ENCODE measurements at places on chromosomes 11 and 22.
A peak's percentile ranks its signal among the peaks of the same experiment; 100 is the strongest.

GRCh38 chr11:35484435-35484834, 41.0 kb downstream of the PAMR1 start:
- peak; percentile 91 for DNase-seq

DNA sequence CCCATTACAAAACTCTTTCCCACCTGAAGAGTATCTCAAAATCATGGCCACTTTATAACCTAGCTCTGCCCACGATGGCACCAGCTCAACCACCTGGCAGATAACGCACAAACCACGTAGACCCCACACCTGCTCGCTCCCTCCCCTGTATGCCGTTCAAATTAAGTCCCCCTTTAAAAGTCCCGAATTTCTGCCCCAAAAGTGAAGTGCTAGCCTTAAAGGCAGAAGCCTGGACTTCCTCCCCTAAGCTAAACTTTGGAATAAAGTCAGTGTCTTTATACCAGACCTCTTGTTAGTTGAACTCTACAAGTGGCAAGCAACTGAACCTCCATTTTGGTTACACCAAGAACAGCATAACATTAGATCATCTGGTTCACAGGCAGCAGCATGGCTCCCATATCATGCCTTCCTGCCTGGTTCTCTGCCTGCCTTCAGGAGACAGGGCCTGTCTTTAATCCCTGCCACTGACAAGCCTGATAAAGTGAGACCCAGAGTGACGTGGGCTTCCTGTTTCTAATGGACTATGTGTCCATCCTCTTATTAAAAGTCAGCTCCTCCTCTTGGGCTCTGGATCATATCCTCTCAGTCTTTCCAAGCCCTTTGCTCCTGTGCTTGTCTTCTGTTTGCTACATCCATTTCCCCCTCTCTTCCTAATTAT, 32.6 kb upstream of the NNMT start:
- DNase-seq = no peak

DNA sequence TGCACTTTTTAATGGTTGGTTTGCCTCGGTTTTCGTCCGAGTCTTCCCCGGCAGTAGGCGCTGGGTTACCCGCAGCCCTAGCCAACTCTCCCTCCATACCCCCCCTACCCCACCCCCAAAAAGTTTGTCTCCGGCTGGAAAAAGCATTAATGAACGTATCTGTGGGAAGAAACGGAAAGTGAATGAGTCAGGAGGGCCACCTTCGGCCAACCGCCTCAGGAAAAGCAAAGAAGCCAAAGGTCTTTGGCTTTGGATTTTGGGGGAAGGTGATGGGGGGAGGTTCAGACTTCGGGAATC, 508 bp upstream of the FLI1 start:
- DNase-seq = peak; percentile 37

DNA sequence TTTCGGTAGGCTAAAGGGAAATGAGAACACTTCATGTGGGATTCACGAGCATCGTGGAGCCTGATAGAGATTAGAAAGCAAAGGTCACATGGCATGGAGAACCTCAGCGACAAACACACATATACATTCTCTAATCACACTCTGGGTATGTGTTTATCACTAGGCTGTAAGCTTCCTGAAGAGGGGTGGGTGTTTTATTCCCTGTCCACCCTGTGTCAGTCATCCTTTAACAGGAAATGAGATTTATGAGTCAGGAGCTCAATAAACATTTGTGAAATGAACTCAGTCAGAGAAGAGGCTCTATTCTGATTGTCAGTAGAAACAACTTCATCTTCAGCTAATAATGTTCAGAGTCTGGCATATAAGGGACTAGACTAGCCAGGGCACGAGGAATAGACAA, 71.7 kb upstream of the EIF3M start:
- no peak for DNase-seq

DNA sequence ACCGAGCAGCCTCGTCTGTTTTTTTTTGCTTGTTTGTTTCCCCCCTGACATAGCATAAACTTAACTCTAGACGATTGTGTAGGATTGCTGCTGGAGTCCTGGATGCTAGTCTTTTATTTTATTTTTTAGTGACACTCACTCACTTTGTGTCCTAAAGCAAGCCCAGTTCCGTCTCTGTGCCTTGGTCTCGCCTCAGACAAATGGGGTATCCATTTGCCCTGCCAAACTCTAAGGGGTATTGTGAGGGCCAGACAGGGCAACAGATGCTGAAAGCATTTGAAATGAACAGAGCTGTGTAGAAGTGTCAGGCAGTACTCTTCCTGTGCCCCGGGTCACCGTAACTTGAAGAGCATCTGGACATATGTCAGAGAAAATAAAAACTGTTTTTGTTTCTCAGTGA, 34.8 kb upstream of the DKK3 start:
- no peak for DNase-seq

DNA sequence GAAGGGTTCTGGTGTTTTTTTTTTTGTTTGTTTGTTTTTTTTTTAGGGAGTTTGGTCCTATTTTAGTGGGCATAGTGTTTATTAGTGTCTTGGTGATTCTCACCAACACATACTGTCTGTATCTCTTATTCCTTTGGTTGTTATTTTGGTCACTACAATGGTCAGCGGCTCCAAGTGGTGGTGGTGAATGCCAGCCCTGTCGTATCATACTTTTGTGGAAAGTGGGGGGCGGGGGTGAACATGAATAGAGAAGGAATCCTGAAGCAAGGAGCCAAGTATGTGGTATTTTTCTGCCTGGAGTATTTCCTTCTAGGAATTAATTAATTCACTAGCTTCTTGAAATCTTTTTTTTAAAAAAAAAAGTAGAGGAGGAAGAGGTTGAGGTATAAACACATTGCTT, 79.6 kb downstream of the GRK3 start:
- DNase-seq = peak; percentile 80

- DNase-seq = no peak
These were observed 581.9 kb downstream of the SOX6 start for GRCh38 chr11:15774388-15774939.

GRCh38 chr11:10304495-10305261, at the start of gene ADM:
ADM (plus strand) TSS chr11:10305073; CDS start chr11:10305701, 628 bp downstream.
- peak; percentile 96 for DNase-seq

DNA sequence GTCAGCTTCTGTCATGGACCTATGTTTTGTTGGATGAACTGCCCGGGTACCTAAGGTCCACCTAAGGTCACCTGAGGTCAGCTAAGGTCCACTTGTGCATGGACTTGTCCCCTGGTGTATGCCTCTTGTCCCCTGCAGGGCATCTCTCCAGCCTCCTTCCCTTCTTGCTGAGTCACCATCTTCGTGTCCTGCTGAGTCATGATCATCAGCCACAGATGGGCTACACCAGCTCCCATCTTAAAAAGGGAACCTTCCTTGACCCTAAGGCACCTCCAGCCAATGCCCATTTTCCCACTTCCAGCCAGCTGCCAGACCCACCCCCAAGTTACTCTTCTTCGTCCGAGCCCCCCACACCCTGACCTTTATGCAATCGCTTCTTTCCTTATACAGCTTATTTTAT, 544.9 kb downstream of the TBC1D22A start:
- peak; percentile 68 for DNase-seq

- no peak for DNase-seq
These were observed 14.6 kb downstream of the PHLDA2 start for GRCh38 chr11:2914455-2915195.

DNA sequence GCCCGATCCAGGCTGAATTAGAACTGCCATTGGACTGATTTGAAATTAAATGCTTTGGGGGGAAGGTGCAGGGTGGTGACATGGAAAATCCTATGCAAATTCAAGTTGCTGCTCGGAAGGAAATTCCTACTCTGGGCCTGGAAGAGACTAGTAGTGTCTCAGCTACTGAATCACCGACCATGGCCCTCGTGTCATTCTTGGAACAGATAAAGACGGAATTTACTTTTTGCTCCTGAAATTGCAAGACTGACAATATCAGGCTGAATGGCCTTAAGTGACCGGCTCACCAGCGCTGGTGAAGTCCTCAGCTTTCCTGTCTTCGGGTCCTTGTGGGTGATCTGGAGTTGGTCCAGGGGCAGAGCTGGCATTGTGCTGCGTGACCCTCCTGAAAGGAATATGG, 6.1 kb downstream of the ASCC2 start:
- no peak for DNase-seq

DNA sequence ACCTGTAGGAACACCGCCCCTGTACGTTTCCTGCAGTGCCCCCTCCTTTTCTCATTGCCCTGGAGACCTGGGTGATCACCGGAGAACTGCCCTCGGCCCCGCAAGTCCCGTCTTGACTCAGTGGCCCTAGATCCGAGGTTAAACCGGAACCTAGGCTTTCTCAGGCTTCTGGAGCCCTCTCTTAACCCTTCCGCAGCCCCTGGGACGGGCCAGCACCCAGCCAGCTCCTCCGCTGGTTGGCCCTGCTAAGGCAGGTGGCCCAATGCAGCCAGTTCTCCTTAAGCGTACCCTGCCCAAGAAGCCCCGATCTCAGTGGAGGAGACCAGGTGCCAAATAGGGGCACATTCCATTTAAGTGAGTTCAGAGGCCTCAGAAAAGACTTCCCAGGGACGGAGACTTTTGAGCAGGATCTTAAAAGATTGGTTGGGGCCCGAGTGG, 776 bp downstream of the NLRX1 start:
- peak; percentile 69 for DNase-seq

- no peak for DNase-seq
These were observed 8.0 kb downstream of the MPZL3 start for GRCh38 chr11:118243993-118244762.

GRCh38 chr11:44067266-44067665, 1.2 kb downstream of the ACCS start:
- no peak for DNase-seq

DNA sequence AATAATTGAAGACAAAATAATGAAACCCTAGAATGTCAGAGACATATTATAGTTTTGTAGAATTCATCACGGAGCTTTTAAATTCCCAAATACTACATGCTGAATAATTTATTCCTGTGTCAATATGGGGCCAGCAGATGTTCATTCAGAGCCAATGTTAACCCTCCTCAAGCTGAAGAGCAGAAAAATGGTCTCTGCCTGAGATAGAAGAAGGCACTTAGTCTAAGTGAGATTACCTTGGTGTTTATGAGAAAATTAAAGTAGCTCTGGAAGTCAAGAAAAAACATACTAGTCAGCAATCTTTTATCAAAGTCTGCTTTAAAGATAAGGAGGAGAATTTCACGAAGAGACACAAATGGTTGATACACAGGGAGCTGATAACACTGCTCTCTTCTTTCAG, 328.2 kb downstream of the TTC28 start:
- DNase-seq = no peak

DNA sequence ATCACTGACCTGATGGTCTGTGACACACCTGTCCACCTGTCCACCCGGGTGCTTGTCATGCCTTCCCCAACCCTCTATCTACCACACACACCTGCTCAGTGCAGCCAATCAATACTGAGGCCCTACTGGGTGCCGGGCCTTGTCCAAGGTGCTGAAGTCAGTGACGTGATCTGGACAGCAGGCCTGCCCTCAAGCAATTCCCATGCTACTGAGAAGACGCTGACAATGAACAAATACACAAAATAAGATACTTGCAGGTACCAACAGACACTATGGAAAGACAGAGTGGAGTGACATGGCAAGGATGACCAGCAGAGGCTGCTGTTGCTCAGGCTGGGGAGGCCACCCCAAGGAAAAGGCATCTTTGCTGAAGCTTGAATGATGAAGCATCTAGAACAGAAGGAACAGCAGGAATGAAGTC, 21.2 kb downstream of the PLAAT3 start:
- DNase-seq = no peak

- no peak for DNase-seq
These were observed 33.2 kb downstream of the SLC5A12 start for GRCh38 chr11:26688701-26689100.

DNA sequence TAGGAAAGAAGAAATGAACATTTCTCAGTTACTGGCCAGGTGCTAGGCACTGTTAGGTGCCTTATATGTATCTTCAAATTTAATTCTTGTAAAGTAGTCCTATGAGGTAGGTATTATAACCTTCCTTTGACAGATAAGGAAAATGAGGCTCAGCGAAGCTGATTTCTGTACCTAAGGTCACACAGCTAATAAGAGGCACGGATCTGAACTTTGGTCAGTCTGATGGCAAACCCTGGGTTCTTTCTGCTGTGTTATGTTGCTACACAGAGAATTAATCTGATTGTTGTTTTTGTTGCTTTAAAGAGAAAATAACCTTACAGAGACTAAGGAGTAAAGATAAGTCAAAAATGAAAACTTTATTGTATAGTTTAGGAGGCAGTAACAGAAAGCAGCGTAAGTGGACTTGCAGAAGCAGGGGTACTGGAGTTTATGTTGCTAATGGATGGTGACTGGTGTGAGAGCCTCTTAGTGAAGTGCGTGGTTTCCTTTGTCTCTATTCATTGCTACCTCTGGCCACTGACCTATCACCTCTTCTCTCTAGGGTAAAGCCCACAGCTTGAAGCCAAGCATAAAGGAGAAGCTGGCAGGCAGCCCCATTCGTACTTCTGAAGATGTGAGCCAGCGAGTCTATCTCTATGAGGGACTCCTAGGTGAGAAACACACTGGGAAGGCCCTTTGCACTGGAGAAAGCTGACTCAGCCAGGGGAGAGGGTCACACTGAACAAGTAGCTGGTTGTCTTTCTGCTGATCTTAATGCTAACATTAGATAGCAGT, 38.3 kb downstream of the MADD start:
- no peak for DNase-seq

DNA sequence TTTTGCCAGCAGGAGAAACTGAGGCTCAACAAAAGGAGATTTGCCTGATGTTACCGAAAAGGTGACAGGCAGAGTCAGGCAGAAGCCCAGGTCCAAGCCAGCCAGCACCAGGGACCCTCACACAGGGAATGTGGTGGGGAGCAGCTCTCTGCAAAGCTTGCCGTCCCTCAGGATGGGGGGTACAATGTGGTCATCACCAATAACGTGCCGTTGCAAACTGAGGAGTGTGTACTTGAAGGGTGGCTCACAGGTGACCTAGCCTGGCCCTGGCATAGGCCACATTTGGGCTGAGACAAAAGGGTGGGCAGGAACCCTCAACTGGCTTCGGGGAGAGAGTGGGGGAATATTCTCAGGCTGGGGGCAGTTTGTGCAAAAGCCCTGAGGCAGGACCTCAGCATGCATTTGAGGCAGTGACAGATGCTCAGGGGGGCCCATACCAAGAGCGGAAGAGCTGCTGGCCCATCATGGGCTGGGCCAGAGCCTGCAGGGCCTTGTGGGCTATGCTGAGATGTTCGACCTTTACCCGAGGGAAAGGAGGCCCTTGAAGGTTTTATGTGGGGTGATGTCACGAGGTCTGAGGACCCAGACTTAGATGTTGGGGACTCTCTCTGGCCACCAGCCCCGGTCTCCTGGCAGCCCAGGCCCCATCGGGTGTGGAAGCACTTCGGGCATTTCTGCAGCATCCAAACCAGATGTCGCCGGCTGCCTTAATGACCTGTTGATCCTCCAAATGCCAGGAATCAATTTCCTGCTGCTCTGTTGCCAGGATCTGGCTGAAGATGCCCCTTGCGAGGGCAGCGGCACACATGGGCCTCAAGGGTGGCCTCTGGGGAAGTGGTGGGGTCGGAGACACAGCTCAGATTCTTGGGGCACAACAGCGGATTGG, 57.4 kb upstream of the SHISAL1 start:
- DNase-seq = no peak

- no peak for DNase-seq
These were observed 68.5 kb downstream of the DHCR7 start for GRCh38 chr11:71379701-71380100.

GRCh38 chr11:70191495-70192140, 11.5 kb upstream of the FADD start:
- DNase-seq = peak; percentile 49
